NCI-H2081 treated with DMSO at 0.1 percent for 48 hours (cell line): ENCODE measurements at places on chromosomes 11 and 22.

- DNase-seq = peak; percentile 64
Measured at GRCh38 chr11:25860677-25861450, 471.1 kb upstream of the ANO3 start.

GRCh38 chr11:12214751-12215150 is 104.4 kb downstream of the MICAL2 start:
- DNase-seq = no peak

DNA sequence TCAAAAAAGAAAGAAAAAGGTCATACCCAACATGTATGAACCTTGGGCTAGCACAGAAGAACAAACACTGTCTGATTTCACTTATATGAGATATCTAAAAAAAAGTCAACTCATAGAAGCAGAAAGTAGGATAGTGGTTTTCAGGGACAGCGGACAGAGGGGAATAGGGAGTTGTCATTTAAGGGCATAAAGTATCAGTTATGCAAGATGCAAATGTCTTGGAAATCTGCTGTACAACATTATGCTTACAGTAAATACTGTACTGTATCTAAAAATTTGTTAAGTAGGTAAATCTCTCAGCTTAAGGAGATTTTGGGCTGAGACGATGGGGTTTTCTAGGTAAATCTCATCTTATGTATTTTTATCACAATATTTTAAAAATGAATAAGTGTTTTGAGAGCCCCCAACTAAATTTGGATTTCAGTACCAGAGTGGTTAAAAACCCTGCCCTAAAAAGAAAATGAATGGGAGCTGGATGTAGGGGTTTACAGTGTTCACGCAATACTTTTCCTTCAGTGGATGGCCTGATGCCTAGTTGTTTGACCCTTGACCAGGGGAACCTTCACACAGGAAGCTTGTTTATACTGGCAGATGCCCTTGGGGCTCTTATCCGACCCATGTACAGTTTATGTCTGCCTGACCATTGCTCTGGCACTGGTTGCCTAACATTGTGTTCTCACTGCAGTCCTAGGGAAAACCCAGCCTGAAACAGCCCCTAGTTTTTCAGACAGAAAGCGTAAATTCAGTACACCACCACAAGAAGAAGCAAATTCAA is 34.8 kb downstream of the SLC22A9 start:
- DNase-seq = no peak

- no peak for DNase-seq
Measured at GRCh38 chr22:33393432-33393831, 335.3 kb upstream of the SYN3 start.

DNA sequence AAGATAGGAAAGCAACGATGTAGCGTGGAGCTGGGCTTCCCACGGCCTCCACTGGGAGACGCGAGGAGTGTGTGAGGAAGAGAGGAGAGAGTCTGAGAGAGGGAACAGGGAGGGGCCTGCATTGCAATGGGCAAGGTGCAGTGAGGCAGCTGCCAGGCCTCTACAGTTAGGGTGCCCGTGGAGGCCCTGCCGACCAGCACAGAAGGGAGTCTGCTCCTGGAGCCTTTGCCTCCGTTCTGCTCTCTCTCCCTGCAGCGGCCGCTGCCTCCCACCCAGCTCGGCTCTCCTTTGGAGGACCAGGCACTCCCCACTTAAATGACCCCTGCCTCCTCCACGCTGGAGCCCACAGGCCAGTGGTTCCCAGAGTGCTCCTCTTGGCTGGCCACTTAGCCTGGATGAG is 181.7 kb downstream of the EFCAB6 start:
- DNase-seq = no peak

DNA sequence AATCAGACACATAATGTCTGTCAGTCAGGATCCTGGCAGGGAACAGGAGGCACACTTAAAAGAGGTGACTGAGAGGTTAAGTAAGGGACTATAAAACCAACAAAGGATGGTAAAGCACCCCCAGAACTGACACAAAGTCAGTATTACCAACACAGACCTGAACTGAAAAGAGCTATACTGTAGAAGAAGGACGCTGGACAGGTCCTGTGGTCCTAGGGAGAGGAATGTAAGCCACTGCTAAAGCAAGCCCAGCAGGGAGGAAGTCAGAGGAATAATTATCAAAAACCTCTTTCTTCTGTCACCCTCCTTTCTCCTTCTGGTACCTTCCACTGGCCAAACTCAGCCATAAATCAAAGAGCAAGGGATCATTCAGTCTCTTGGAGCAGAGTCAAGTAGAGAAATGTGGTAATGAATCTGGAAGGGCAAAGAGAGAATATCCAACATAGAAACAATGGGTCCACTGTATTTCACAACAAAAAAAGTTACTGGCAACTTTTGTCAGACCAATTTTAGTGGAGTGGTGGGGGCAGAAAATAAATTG is 33.4 kb upstream of the ANGPTL5 start:
- no peak for DNase-seq

GRCh38 chr22:41425660-41426365 is 20.8 kb downstream of the TOB2 start:
- DNase-seq = no peak

GRCh38 chr11:563812-564578 is 3.2 kb downstream of the RASSF7 start:
- no peak for DNase-seq

DNA sequence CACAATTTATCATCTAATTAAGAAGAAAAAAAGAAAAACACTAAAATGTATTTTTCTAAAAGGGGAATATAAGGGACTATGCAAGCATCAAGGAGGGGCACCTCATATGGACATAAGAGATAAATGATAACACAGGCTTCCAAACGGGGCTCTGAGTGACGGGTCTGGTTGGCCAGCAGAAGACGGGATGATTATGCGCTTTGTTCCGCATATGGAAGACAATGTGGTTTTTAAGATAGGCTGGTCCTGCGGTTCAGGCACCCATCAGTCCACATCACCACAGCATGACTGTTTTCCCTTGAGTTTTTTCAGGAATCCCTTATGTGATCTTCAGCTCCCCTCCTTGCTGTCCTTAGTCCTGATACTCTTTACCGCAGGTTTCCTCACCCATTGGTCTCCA is 404.6 kb downstream of the OPCML start:
- DNase-seq = no peak

DNA sequence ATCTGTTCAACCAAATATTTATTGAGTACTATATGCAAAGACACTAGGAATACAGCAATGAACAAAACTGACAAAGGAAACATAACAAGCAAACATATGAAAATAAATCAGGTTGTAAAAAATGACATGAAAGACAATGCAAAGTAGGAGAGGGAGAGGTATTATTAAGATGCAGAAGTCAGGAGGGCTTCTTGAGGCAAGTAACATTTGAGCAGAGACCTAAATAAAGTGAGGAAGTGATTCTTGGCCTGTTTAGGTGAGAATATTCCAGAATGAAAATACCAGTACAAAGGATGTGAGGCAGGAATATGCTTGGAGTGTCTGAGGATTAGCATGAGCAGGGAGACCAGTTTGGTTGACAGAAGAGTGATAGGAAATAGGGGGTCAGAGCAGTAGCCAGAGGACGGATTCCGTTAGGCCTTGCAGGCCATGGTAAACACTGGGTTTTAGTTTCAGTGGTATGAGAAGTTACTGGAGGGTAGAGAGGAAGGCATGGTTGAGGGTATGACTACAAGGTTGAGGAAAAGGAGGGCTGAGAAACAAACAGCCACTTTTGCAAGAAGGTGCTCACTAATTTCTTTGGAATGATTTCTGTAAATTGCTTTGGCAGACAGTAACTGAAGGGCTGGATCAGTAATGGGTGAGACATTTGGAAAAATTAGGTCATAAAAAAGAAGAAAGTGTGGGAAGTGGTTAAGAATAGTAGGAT is 191.9 kb downstream of the SWAP70 start:
- no peak for DNase-seq

DNA sequence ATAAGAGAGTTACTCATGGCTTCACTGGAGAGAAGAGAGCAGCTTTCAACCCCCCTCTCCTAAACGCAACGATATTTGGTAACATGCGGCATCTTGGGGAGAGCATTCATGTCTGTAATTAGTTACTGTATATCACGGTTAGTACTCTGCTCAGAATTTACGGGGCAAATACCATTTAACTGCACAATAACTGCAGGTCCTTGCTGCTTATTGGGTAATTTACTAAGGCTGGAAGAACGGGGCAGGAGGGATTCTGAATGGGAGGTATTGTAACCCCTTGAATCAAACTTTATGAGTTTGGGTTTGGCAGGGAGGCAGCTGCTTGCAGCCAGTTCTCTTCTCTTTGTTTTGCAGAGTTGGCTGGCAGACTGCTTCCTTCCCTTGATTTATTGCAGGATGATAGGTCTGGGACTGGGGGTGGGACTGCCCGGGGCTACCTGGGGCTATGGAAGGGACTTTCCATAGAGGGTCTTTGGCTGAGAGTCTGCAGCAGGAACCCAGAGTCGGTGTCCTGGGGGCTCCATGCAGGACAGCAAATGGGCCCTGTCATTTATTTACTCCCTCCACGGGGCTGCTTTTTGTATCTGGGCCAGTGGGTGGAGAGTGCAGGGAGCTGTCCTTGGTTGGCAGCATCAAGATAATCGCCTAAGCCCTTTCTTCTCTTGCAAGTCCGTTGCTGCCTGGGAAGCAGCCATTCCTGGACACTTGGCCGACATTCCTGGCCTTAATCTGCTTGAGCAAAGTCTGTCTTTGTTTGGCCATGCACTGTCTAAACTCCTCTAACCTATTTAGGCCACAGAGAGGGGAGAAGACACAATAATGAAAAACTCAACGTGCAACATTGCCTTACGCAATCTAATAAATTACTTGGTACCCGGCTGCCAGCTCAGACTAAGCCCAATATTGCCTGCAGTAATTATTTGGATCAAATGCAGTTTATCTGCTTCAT is 188.9 kb downstream of the ST3GAL4 start:
- peak; percentile 63 for DNase-seq

DNA sequence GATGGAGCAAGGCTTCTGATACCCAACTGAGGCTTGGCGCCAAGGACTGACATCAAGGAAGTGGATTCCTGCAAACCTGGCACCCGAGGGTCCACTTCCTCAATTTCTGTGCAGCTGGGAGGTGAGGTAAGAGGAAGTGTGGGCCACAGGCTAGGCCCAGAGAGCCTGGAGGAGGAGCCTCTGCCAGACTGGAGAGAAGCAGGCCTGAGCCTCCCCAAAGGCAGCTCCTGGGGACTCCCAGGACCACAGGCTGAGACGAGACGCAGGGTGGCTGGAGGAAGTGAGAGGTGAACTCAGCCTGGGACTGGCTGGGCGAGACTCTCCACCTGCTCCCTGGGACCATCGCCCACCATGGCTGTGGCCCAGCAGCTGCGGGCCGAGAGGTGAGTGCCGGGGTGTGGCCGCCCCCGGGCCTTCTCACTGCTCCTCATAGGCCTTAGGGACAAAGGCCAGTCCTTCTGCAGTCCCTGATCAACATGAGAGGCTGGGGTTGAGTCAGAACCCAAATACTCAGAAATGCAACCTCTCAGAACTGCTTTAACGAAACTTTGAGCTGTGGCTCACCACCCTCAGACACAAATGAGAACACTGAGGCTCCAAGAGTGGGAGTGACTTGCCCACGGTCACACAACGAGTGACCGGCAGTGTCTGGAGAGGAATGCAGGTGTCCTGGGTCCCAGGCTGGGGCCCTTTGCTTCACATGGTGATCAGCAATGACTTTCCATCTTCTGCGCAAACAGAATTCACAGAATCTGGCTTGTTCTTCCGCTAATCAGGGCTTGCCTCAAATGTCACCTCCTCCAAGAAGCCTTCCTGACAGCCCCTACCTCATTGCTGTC is at the start of gene NCF4:
Gene NCF4 (plus strand): TSS at position 186 of the 839 bp plus-strand sequence. CDS start 166 bp downstream, at position 352.
- DNase-seq = no peak

- DNase-seq = no peak
Measured at GRCh38 chr11:129950101-129951091, 52.2 kb downstream of the PRDM10 start.

DNA sequence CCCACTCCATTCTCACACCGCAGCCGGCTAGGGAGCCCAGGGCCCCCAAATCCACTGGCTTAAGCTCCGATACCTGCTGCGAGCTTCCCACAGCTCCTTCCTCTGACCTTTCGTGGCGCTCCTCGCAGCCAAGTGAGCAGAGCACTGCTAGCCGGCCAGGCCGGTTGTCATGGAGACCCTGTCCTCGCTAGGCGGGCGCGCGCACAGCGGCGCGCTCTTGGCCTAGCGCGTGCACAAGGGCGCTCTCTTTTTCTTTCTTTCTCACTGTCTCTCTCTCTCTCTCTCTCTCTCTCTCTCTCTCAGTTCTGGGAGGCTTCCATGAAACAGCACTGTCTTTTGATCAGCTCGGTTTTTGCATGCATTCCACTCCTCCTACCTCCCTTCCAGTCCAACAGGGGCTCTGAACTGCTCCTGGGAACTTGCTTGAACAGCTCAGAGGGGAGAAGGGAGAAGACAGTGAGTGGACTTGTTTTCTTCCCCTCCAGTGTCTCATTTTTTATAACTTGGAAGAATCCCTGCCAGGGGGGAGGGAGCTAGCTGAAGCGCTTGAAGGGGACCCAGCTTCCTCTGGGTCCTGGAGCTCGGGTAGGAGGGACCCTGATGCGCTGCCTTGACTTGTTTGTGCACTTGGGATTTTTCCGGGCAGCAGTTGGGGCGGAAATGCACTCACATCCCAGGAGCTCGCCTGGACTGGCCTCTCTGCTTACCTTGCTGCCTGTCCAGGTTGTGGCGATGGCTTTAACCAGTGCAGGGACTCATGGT is 100.3 kb upstream of the AKIP1 start:
- DNase-seq = peak; percentile 1

- no peak for DNase-seq
Measured at GRCh38 chr11:122721964-122722266, 66.4 kb downstream of the UBASH3B start.

DNA sequence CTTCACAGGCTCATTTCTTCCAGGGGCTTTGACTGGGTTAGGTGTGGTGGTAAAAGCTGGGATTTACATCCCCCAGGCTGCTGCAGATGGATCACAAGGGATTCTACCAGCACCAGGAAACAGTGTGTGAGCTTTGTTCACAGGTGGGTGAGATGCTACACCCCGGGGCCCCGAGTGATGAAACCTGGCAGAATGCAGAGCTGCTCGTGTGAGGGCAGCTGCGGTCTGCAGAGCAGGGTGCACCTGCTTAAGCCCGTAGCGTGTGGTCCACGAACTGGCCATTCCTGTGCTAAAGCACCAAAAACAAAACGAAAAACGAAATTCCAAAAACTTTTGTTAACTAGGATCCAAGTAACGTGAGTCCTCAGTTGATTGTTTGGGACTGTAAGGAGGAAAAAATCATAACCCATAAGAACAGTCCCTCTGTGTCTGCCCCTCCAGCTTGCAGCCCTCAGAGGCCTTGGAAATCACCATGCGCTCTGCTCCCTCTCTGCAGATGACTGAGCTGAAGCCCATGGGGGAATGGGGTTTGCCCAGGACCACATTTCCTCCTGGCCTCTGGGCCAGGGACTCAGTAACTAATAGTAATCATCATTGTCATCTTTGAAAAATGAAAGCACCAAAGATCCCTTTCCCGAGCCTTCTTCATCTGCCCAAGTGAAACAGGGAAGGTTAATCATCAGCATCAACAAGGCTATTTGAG is 24.6 kb downstream of the ELF5 start:
- no peak for DNase-seq
